T1000 (cell line): ENCODE measurements at places on chromosomes 1 and 21.

DNA sequence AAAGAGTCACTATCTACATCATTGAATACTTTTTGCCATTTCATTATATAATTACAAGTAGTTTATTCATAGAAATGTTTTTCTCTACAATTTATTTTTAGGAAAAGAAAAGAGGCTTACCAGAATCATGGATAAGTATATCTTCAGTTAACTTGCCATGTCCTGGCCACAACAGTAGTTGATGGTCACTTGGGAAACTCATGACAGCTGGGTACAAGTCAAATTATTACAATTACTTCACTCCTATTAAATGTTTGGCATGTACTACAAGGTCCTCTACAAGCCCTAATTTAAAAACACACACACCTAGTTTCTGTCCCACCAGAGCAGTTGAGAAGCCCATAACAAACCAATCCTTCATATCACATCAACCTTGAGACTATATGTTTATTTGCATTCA lies 29.4 kb downstream of the PALMD start:
- DNase-seq: no peak

- DNase-seq: no peak
These were observed 4.8 kb downstream of the FAM3B start for GRCh38 chr21:41321211-41321907.

DNA sequence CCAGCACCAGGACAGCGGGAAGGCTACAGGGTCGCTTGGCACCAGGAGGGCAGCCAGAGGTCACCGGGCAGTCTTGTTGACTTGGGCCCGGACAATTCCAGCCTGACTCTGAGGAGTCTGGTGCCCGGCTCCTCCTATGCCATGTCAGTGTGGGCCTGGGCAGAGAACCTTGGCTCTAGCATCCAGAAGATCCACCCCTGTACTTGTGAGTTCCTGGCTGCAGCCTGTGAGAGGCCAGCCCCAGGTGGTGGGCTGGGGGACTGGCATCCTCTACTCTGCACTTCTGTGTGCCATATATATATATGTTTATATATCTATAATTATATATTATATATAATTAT lies 11.6 kb upstream of the PTPN7 start:
- DNase-seq: no peak

- no peak for DNase-seq
These were observed 61.4 kb upstream of the TNFSF18 start for GRCh38 chr1:173112129-173112528.

- no peak for DNase-seq
These were observed 5.9 kb upstream of the SIPA1L2 start for GRCh38 chr1:232635778-232636356.
